ENCODE measurements at places on chromosomes 2 and 18. TPM values are rescaled to one million over a fixed set of nuclear protein-coding genes. Genes with fewer than 3 reads are reported as not detected.
A peak's percentile ranks its signal among the peaks of the same experiment; 100 is the strongest.

DNA sequence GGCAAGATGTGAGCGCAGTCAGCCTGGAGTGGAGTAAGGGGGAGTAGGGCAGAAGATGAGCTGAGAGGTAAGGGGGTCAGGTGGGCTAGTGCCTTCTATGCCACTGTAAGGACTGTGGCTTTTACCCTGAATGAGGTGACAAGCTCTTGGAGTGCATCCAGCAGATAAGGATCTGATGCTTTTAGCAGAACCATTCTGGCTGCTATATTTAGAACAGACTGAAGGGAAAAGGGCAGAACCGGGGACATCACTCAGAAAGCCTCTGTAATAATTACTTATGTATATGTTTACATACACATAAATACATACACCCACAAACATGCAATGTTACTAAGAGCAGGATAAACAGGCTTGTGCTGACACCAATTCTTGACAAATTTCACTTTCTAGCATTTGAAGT, 124.8 kb downstream of the DTNB start:
- no peaks in the 10 kb centered on the region for H3K27me3 ChIP-seq
- no peak for DNase-seq
- H3K27ac ChIP-seq: no peak overlapping the region
- H3K4me1 ChIP-seq: no peaks in the 10 kb centered on the region
- no peaks in the 10 kb centered on the region for H3K36me3 ChIP-seq

DNA sequence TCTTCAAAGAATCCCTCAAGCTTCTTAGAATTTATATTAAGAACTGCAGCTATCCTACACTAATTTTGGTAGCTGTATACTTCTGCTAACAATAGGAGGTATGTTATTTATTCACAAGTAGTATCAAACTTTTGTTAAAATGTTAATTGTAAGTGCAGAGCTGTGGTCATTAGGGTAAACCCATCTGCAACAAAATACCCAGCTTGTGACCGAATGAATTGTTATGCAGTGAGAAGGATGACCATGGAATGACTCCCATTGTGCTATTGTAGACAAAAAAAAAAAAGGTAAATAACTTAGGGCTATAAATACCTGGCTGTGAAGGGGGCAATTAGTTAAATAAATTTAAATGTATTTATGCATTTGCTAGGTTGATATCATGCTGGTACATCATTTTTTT, 186.1 kb downstream of the ADCYAP1 start:
- no peak overlapping the region for H3K4me3 ChIP-seq
- H3K27me3 ChIP-seq: no peaks in the 10 kb centered on the region

DNA sequence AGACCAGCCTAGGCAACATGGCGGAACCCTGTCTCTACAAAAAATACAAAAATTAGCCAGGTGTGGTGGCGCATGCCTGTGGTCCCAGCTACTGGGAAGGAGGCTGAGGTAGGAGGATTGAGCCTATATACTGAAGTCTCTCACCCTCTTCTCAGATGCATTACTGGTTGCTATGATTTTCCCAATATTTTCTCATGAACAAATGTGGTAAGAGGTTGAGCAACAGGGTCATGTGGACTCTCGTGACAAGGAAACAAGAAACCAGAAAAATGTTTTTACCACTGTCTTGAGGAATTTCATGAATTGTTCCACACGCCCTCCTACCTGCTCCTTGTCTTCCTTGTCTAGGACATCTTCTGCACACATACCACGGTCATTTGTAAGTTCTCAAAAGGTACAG, 12.4 kb downstream of the LMAN2L start:
- no peak overlapping the region for H3K27ac ChIP-seq
- peaks cover 58% of the 10 kb centered on the region for H3K36me3 ChIP-seq
- no peak for DNase-seq
- no peaks in the 10 kb centered on the region for H3K4me1 ChIP-seq

GRCh38 chr2:204533629-204534370, 11.5 kb upstream of the PARD3B start:
- H3K4me1 ChIP-seq: peaks cover 5% of the 10 kb centered on the region
- no peaks in the 10 kb centered on the region for H3K36me3 ChIP-seq
- no peak for DNase-seq
- no peak overlapping the region for H3K4me3 ChIP-seq
- no peak overlapping the region for H3K27ac ChIP-seq

DNA sequence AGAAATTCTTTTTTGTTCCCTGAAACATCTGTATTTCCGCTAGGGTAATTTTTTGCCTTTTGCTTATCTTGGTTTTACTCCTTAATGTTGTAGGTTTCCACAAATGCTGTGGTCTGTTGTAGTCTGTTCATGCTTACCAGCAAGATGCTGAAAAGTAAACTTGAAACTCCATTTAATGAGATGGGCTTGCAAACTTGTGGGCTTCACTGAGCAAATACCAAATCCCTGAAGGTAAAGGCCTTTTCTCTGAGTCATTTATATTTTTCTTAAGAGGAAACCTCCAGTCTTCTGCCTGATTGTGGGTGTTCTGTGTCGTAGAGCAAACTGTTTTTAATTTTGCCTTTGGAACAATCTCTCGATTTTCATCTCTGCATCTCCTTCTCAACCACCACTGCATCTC, 9.3 kb downstream of the SP140 start:
- no peaks in the 10 kb centered on the region for H3K36me3 ChIP-seq
- H3K27me3 ChIP-seq: no peaks in the 10 kb centered on the region
- DNase-seq: no peak
- H3K27ac ChIP-seq: no peak overlapping the region
- H3K4me1 ChIP-seq: no peaks in the 10 kb centered on the region
- H3K4me3 ChIP-seq: no peak overlapping the region

DNA sequence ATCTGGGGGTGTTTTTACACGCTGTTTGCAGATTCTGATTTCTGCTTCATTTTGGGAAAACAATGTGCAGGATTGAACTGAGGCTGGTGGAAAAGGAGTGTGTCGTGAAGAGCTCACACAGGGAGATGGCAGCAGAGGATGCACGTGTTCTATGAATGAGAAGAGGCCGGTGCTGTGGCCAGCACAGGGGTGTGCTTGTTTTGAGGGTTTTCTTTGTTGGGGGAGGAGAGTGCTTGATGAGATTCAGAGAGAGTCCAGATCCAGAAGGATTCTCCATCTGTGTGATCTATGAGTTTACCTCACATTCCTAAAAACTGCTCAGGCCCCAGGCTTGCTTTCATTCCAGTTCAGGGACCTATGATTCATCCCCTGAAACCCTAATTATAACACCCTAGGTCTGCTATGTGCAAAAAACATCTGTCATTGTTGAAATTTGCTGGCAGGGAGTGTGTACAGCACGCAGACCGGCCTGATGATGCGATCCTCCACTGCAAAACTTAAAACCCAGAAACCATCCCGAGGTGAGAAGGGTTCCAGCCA, 12.1 kb downstream of the TGFA start:
- H3K27ac ChIP-seq: no peak overlapping the region
- H3K4me1 ChIP-seq: no peaks in the 10 kb centered on the region
- no peak overlapping the region for H3K4me3 ChIP-seq
- no peaks in the 10 kb centered on the region for H3K27me3 ChIP-seq

GRCh38 chr2:104902317-104902716, 48.4 kb downstream of the POU3F3 start:
- no peaks in the 10 kb centered on the region for H3K27me3 ChIP-seq
- H3K4me3 ChIP-seq: no peak overlapping the region
- no peaks in the 10 kb centered on the region for H3K36me3 ChIP-seq
- H3K27ac ChIP-seq: no peak overlapping the region

DNA sequence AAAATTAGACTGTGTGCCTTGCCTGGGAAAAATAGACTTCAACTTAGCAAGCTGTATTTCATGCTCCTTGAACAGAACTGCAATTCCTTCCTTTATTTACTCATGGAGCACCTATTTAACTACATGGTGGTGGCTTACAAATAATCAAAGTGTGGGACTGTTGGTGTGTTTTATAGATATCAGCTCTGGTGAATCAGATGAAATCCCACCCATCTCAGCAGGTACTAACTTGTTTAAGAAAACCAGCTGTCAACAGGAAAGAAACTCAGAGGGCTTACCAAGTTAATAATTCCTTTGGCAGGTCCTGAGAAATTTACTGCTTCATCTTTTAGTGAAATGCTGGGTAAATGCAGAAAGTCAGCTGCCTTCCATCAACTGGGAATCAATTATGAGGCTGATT, 830.6 kb downstream of the SLC4A3 start:
- H3K36me3 ChIP-seq: no peaks in the 10 kb centered on the region
- no peak for DNase-seq
- H3K4me1 ChIP-seq: no peaks in the 10 kb centered on the region
- H3K27ac ChIP-seq: no peak overlapping the region
- no peaks in the 10 kb centered on the region for H3K27me3 ChIP-seq

GRCh38 chr2:165827016-165827920, 33.2 kb upstream of the GALNT3 start:
- DNase-seq: no peak
- peaks cover 4% of the 10 kb centered on the region for H3K27me3 ChIP-seq
- no peaks in the 10 kb centered on the region for H3K36me3 ChIP-seq

DNA sequence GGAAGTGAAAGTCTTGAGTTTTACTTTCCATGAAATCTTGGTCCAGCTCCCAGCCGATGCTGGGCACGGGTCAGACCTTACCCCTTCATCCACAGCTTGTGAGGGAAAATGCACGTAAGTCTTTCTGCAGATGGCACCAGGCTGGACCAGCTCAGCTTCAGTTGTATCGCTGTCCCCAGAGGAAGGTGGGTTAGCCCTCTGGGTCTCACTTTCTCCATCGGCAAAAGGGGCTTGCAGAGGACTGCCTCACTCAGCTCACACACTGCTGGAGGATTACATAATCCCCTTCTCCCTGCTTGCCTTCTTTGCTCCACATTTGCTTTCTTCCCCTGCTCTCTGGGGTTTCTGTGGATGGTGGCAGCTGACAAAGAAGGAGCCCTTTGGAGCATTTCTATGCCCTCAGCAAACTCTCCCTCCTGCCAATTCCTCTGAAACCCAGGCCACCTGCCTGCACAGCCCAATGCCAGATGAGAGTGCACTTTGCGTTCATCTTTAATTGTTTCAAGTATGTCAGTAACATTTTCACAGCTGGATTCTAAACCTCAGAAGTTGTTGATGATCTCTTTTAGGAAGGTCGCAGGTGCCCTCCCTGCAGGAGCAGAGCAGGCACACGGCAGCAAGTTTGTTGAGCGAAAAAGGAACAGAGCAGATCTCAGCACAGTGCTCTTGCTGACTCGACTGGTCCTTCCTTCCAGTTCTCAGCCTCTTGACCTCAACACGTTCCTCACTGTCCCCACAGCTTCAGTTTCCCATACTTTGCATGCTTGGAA, 155.6 kb upstream of the GLI2 start:
- H3K27ac ChIP-seq: no peak overlapping the region
- no peaks in the 10 kb centered on the region for H3K36me3 ChIP-seq
- peaks cover 79% of the 10 kb centered on the region for H3K27me3 ChIP-seq
- no peak overlapping the region for H3K4me3 ChIP-seq
- DNase-seq: no peak

- no peak overlapping the region for H3K4me3 ChIP-seq
- H3K27ac ChIP-seq: no peak overlapping the region
- no peaks in the 10 kb centered on the region for H3K36me3 ChIP-seq
- H3K27me3 ChIP-seq: no peaks in the 10 kb centered on the region
These were observed 91.2 kb downstream of the POU3F3 start for GRCh38 chr2:104945121-104945520.

- no peak overlapping the region for H3K27ac ChIP-seq
- H3K36me3 ChIP-seq: peaks cover 18% of the 10 kb centered on the region
- H3K27me3 ChIP-seq: no peaks in the 10 kb centered on the region
- no peak overlapping the region for H3K4me3 ChIP-seq
- H3K4me1 ChIP-seq: no peaks in the 10 kb centered on the region
These were observed 6.8 kb downstream of the FHL2 start for GRCh38 chr2:105391763-105392662.

GRCh38 chr2:219308142-219309101, 779 bp downstream of the PTPRN start:
- no peak overlapping the region for H3K27ac ChIP-seq
- H3K4me1 ChIP-seq: no peaks in the 10 kb centered on the region
- H3K4me3 ChIP-seq: peak overlapping the region; percentile 73
- DNase-seq: peak; percentile 97

GRCh38 chr18:57803103-57803969, at the start of gene ATP8B1:
TSS of gene ATP8B1 (minus strand) at chr18:57803315. CDS start at chr18:57731807, 71,508 bp downstream.
- peaks cover 55% of the 10 kb centered on the region for H3K27me3 ChIP-seq
- H3K36me3 ChIP-seq: no peaks in the 10 kb centered on the region
- H3K4me1 ChIP-seq: peaks cover 6% of the 10 kb centered on the region
- DNase-seq: peak; percentile 97
- peak within 1 kb of the TSS; percentile 83 for H3K4me3 ChIP-seq
- H3K27ac ChIP-seq: no peak within 1 kb of the TSS

DNA sequence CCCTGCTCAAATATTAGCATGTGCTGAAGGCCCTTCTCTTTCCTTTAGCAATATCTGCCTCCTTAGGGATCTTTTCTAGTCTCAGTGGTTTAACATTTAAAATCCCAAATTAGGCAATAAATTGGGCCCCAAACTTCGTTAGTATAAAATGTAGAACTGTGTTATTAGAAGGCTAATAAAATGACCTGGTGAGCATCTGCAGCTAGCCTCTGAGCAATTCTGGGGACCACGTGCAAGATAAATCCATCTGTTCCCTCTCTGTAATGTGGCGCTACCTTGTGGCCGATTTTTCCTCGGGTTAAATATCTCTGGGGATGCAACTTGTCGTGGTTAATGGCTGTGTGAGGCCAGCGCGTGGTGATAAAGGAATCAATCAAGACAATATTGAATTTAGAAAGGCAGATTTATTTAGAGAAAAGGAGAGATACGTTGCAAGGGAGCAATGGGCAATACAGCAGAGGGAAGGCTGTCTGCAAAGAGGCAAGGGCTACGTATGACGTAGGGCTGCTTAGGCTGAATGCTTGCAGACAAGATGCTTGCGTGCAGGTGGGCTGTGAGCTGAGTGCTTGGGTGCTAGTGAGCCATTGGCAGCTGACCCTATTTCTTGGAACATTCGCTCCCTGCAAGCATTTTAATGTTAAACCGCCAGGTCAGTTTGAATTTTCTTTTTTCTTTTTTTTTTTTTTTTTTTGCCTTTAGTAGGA, 18.5 kb upstream of the IL36G start:
- peak; percentile 74 for DNase-seq
- no peak overlapping the region for H3K4me3 ChIP-seq
- H3K27ac ChIP-seq: no peak overlapping the region
- H3K27me3 ChIP-seq: peaks cover 13% of the 10 kb centered on the region
- no peaks in the 10 kb centered on the region for H3K4me1 ChIP-seq
- no peaks in the 10 kb centered on the region for H3K36me3 ChIP-seq

DNA sequence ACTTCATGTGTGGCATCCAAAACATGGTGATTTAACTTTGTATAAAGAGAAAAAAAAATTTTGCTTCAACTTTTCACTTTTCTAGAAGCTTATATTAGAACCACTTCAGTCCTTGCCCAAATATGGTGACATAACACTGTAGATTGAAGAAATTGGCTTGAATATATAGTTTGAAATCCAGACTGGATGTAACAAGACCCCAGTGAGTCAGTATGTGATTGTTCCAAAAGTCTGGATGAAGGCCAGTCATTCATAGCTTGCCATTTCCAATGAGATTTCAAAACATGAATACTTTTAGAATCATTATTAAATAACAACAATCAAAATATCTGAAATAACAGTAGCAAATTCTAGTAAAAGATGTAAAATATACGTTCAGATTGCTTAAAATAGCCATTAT, 104.8 kb upstream of the FN1 start:
- no peaks in the 10 kb centered on the region for H3K4me1 ChIP-seq
- no peak for DNase-seq
- H3K27ac ChIP-seq: no peak overlapping the region
- H3K4me3 ChIP-seq: no peak overlapping the region

Gene ICOS
- total RNA-seq: not detected

Gene KYNU
- 1.2 TPM for total RNA-seq

Gene CFAP221
- 18.0 TPM for total RNA-seq

Gene ACADL
- total RNA-seq: 0.96 TPM

Gene ZNF24
- 74.7 TPM for total RNA-seq

Gene UGT1A3
- not detected for total RNA-seq

Gene CYRIA
- total RNA-seq: 2.5 TPM

Gene DIPK1C
- not detected for total RNA-seq

Gene NEURL3
- total RNA-seq: not detected

Data from endodermal cell (in vitro differentiated cells).